ENCODE measurements at places on chromosomes 1 and 21.

GRCh38 chr1:15139654-15140350 is 13.7 kb upstream of the TMEM51 start:
- DNase-seq, result no peak

GRCh38 chr1:201299968-201300367 is 16.7 kb downstream of the PKP1 start:
- no peak for DNase-seq

GRCh38 chr1:3470650-3471355 is 16.3 kb downstream of the ARHGEF16 start:
- DNase-seq, result no peak

GRCh38 chr1:208393826-208394225 is 149.6 kb upstream of the PLXNA2 start:
- DNase-seq, result no peak

DNA sequence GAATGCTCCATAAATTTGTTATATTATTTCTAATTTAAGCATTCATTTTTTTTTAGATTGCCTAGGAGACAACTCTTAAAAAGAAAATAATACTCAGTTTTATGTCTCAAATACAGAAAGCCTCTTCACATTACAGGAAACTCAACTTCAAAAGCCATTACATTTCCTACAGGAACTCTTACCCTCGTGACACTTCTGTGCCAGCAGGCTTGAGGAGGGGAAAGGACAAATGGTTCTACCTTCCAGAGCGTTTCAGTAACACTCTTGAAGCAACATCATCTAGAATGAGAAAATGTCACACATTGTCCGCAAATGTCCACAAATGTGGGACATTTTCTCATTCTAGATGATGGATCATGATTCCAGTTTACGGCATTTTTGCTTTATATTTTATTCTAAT is 51.7 kb downstream of the PTPN14 start:
- DNase-seq, result no peak

DNA sequence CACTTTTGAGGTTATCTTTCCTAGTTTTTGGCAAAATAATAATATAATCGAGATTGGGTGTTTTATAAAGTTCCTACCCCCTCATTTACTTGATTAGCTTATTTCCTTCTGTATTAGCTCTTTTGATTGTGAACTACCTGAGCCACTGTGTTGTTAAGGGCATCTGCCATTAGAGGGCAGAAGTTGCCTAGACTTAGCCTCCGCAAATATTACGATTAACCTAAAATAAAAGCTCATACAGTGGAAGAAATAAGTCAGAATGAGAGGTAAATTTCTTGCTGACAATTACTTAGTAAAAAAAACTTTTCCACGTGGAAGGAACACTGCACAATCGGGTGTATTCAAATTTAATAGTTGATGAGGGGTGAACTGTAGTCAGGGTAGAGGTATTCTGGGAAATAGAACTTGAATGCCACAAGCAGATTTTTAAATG is 2.3 kb downstream of the H3-3A start:
- DNase-seq, result no peak

GRCh38 chr21:46109313-46110221 is 11.7 kb downstream of the COL6A2 start:
- DNase-seq, result no peak
